ENCODE measurements at places on chromosomes 6 and 20.

DNA sequence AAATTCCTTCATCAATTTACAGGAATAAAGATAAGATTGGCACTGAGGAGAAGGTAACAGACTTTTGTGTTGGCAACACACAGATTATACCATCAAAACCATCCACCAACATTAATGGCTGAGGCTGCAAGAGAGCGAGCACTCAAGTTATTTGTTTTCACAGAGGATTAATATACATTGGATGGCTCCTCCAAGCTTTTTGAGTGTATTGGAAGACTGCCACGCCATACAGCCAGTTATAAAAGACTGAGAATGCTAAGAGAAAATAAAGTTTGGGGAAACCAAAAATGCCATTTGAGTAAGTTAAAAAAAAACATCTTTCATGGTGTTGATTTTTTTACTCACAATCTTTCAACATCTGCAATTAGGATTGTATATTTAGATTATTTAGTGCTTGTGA, 973.8 kb upstream of the SLC35B3 start:
- no peak for DNase-seq

GRCh38 chr6:170135821-170136471, 154.9 kb downstream of the DLL1 start:
- DNase-seq, result no peak

DNA sequence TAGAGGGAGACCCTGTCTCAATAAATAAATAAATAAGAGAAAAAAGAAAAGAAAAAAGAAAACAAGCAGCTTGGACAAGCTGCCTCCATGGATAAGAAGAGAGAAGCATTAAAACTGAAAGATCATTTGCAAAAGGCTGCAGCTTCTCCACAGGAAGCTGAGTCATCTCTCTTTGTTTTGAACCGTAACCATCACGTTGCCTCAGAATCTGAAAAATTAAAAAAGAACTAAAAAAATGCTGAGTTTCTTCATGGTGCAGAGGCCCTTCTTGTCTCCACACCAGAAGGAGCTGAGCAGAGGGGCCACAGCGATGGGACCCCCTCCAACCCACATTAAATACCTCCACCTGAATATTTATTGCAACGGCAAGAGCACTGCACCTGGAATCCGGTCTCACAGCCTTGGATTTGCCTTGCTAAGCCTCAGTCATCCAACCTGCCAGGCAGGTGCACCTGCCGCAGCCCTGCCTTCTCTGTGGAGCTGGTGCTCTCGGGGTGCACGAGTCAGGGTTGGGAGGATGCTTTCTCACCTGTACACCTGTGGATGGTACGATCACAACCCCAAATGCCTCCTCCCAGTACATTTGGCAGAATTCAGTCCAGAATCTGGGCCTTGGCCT, 28.1 kb downstream of the TOX2 start:
- DNase-seq, result no peak

DNA sequence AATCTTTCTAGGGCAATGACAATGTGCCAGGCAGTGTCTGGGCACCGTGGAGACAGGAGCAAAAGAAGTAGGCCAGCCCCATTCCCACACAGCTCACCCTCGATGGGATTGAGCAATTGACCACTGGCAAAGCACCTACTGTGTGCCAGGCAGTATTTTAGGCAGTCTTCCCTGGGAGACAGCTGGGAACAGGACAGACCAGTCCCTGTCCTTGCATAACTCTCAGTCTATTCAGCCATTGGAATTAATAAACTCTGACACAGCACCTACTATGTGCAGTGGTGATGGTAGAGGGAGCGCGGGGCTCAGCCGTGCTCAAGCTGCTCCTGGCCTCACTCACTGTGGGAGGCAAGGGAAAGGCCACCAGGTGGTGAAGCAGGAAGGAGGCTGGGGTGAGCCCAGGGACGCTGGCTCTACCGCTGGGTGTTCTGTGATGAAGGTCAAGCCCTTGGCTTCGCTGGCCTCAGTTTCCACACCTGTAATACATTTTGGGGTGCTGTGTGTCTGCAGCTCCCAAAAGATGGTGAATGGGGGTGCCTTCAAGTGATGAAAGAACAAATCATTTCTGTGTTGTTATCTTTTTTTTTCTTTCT, 122.3 kb upstream of the PMEPA1 start:
- DNase-seq, result no peak

DNA sequence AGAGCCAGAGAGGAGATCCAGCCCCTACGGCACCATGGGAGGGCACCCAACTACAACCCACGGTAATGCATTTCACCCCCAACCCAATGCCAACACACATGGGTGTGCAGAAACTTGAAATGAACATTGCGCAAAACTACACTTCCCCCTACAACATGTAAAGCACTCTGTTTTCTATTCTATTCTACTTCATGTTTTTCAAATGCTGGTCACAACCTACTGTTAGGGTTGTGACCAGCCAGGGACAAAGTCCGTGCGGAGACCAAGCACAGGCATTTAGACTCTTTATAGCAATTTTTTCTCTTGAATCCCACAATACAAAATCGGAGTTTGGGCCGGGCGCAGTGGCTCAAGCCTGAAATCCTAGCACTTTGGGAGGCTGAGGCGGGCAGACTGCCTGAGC, 90.6 kb downstream of the MRPL14 start:
- no peak for DNase-seq

GRCh38 chr6:170075659-170076223, 215.1 kb downstream of the DLL1 start:
- peak; percentile 0 for DNase-seq

- DNase-seq, result no peak
These were observed 30.2 kb downstream of the BAK1 start for GRCh38 chr6:33549896-33550295.

GRCh38 chr6:99276747-99277146, 72.7 kb downstream of the FAXC start:
- no peak for DNase-seq

- DNase-seq, result no peak
These were observed 4.6 kb upstream of the RFPL4B start for GRCh38 chr6:112342511-112342910.

DNA sequence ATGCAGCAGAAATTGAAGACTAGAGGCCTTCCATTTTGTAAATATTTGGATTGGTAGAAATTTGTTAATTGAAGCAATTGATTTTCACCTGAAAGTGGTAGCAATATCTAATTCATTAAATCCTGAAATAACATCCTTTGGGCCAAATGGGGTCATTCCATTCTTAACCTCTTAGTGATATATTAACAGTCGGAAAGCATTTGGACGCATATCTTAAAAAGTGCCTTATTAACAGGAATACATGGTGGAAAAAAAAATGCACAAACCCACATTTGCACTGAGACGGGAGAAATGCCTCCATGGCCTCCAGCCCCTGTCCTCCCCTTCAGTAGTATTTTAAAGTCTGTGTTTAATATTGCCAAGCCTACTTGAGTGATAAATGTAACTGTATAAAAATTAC, 205.5 kb downstream of the TFAP2B start:
- DNase-seq, result no peak

DNA sequence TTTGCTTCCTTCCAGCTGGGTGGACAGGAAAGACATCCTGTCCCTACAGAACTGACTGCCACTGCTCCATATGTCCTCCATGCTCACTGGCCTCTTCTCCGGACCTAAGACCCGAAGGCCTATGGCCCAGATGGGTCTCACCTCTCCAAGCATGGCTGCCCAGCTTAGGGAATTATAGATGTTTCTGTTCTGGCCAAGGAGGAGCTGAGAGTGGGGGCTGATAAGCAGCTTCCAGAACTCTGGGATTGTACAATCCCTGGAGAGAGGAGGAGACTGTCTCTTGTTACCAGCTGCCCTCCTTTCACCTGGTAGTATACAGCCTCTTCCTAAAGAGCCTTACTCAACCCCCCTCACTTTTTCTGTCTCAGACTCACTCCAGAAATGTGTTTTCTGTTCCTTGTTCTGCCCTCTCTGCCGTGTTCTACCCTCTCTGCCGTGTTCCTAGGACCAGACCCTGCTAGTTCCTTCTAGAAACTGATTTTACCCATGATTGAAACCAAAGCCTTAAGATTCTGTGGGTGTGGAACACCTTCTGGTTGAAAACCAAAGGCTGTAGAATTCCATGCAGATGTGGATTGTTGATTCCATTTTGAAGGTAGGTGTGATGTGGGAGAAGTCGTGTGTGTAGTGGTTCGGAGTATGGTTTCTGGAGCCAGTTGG, 28.7 kb downstream of the ANKS1A start:
- no peak for DNase-seq
